ENCODE measurements at places on chromosomes 16 and 17.

- no peak for DNase-seq
Measured at GRCh38 chr17:81341516-81342268, 46.6 kb upstream of the SLC38A10 start.

DNA sequence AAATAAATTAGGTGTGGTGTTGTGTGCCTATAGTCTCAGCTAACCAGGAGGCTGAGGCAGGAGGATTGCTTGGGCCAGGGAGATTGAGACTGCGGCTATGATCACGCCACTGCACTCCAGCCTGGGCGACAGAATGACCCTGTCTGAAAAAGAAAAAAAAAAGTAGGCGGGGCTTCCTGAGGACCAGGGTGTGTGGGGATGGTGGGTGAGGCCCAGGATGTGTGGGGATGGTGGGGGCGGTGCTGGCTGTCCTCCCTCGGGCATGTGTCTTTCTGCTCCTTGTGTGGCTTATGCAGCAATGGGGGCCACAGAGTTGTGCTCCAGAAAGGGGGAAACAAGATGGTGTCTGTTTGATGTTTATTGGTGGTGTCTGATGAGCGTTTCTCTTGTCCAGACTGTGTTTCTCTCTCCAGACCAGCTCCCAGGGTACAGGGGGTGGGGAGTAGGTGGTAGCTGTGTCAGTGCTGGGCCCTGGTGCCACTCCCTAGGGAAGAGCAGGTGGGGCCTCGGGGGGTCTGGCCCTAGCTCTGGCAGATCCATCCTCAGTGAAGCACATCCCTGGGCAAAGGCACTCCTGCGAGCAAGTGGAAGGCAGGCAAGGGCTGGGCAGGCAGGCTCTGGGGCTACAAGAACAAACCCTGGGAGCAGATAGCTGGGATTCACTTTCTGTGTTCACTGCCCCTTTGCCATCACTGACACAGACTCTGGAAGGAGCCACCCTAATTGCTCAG, 2.3 kb downstream of the LCAT start:
- no peak for DNase-seq

GRCh38 chr17:4554441-4554996, 665 bp downstream of the MYBBP1A start:
- no peak for DNase-seq

GRCh38 chr17:8158267-8159031, 4.3 kb downstream of the VAMP2 start:
- DNase-seq, result peak; percentile 95

DNA sequence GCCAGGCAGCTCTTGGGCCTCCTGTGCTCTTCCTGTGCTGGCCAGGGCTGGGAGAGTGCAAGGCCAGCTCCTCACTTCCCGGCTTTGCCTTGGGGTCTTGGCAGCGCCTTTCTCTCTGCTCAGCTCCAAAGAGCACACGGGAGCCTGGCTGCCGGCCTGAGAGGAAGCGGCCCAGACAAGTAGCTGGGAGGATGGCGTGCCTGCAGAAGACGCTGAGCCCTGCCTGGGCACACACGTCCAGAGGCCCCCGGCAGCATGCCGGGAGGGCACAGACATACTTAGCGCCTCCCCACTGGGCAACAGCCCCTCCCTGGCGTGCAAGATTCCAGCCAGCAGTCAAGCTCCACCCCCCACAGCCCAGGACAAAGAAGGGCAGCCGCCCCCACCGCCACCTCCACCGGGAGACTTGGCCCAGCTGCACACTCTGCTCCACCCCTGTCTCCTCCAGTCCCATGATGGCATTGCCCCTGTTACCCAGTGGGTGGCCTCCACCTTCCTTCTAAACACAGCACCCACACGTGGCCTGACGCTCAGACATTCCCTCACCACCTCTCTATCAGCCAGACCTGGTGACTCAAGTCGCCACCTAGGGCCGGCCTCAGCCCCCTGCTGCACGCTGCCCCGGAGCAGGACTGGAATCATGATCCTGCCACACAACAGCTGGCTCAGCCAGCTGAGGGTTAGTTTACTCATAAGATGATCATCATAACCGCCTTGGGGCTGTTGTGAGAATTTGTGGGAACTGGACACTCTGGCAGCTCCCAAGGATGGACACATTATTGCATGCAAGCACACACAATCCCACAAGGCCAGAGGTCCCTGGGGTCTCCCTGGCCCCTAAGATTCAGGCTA, 12.4 kb downstream of the SGCA start:
- DNase-seq, result peak; percentile 56

GRCh38 chr16:64656471-64656870, 465.4 kb downstream of the CDH11 start:
- DNase-seq, result no peak

DNA sequence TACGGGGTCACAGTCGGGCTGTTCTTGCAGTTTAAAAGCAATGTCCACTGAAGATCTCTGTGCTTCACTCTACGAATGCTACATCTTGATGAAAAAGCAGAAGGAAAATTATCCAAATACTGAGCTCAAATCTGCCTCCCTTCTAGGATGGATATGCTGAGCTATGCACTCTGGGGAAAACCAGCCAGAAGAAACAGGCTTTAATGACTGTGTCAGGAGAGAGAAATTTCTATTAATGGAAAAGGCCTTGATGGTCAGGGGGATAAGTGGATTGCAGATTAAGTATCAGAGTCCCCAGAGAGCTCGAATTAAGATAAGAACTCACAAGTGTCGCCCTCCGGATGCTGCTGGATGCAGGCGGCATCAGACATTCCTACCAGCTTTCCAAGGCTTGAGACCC, 39.6 kb upstream of the RCVRN start:
- no peak for DNase-seq

GRCh38 chr17:27536781-27537180, 80.5 kb downstream of the KSR1 start:
- DNase-seq, result no peak

- DNase-seq, result no peak
Measured at GRCh38 chr17:40538019-40538935, 27.0 kb downstream of the CCR7 start.

DNA sequence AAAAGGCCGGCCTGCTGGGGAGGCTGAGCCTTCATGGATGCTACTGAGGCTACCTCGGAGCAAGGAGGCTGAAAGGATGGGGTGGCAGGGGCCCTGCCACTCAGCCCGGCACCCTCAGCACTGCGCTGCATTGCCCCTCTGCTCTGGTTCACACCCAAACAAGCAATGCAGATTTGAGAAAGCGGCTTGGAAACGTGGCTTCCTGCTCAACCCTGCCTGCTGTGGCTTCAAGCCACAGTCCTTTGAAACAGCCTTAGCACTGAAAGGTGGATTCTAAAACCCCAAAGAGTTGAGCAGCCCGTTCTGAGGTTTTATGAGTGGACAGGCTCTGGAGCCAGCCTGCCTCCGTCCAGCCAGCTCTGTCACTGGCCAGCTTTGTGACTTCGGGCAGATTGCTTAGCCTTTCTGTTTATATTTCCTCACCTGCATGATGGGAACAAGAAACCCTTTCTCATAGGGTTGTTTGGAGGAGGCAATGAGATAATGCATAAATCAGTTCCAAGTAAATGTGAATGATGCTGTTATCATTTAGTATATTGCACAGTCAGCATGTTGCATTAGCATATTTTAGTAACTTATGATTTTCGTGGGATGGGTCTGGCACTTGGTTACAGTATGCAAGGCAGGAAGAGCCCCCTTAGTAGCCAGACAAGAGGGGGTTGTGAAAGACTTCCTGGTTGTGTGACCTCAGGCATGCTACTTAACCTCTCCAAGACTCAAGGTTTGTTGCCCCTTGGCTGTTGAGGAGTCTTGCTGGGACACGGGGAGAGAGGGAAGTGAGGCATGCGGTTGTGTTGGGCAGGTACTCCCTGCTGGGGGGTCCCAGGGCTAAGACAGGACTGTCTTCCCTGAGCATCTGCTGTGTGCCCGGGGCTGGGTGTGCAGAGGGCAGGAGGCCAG, 23.6 kb downstream of the CRISPLD2 start:
- DNase-seq, result no peak

DNA sequence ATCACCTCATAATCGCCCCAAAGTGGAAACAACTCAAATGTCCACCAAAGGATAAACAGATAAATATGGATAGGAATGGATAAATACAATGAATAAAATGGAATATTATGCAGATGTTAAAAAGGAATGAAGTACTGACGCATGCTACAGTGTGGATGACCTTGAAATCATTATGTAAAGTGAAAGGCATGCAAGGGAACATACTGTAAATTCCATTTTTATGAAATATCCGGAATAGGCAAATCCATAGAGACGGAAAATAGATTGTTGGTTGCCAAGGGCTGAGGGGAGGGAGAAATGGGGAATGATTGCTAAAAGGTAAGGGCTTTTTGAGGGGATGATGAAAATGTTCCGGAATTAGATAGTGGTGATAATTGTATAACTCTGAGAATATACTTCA, 36.0 kb downstream of the STAT5B start:
- no peak for DNase-seq

Data from head of caudate nucleus (tissue), 42 donors.